ENCODE measurements at places on chromosomes 2 and 18.

- peaks cover 14% of the 10 kb centered on the region for H3K36me3 ChIP-seq
- DNase-seq = no peak
- H3K27ac ChIP-seq = no peak overlapping the region
Observed at GRCh38 chr2:235054475-235054874, 102.7 kb downstream of the SH3BP4 start.

- H3K4me3 ChIP-seq = no peak overlapping the region
- H3K27me3 ChIP-seq = no peaks in the 10 kb centered on the region
- no peaks in the 10 kb centered on the region for H3K36me3 ChIP-seq
- DNase-seq = no peak
- no peak overlapping the region for H3K27ac ChIP-seq
Observed at GRCh38 chr2:138125306-138126288, 161.3 kb downstream of the HNMT start.

DNA sequence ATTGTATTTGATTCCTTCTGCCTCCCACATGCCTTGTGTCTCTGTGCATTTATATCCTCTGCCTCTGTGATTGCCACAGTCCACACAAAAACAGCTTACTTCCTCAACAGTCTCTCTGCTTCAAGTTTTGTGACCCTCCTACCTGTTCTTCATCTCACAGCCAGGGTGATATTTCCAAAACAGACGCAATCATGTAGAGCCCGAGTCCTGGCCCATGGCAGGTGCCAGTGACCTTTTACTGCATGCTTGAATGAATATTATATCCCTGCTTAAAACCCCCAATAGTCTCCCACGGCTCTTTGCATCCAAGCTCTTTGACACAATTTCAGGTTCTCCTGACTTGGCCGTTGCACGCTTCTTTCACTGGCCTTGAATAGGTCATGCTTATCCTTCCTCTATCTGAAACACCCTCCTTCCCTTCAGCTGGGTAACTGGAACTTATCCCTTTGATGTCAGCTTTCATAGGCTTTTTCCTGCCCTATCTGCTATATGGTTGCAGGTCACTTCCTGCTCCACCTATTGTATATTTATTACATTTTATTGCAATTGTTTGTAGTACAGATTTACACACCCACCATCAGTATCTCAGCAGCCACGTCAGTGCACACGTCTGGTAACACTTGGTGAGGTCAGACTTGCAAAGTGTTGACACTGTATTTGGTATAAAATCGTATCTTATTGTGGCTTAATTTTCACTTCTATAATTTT lies 29.7 kb upstream of the IL1B start:
- H3K27ac ChIP-seq = no peak overlapping the region
- no peak for DNase-seq
- peaks cover 2% of the 10 kb centered on the region for H3K4me1 ChIP-seq
- H3K36me3 ChIP-seq = 0 out of 2 replicates have a peak, but pooled peaks cover 2% of the 10 kb centered on the region

DNA sequence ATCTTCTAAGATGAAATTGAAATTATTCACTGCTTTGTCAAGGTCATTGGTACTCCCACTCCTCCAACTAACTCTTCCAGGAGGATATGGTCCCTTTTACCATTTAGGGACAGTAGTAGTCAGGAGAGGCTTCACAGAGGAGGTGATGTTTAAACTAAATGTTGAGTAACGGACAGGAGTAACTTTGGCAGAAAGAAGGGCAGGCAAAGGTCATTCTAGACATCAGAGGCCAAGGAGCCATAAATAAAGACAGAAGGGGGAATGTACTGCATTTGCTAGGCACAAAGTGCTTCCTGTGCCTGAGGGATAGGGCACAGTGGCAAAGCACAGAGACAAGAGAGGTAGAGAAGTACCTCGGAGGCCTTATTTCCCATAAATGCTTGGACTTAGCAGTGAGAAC lies 14.6 kb upstream of the ACMSD start:
- H3K36me3 ChIP-seq = no peaks in the 10 kb centered on the region
- no peaks in the 10 kb centered on the region for H3K4me1 ChIP-seq
- DNase-seq = no peak
- H3K4me3 ChIP-seq = no peak overlapping the region
- no peaks in the 10 kb centered on the region for H3K27me3 ChIP-seq

- peaks cover 16% of the 10 kb centered on the region for H3K36me3 ChIP-seq
- no peak overlapping the region for H3K27ac ChIP-seq
- H3K4me3 ChIP-seq = no peak overlapping the region
- no peaks in the 10 kb centered on the region for H3K27me3 ChIP-seq
- 0 out of 2 replicates have a peak, but pooled peaks cover 2% of the 10 kb centered on the region for H3K4me1 ChIP-seq
Observed at GRCh38 chr18:58975781-58976180, 111.1 kb downstream of the ZNF532 start.

- H3K27me3 ChIP-seq = peaks cover 39% of the 10 kb centered on the region
- H3K36me3 ChIP-seq = no peaks in the 10 kb centered on the region
- H3K4me3 ChIP-seq = no peak overlapping the region
- peaks cover 1% of the 10 kb centered on the region for H3K4me1 ChIP-seq
- peak; percentile 58 for DNase-seq
Observed at GRCh38 chr2:222052934-222053367, 245.8 kb downstream of the PAX3 start.

DNA sequence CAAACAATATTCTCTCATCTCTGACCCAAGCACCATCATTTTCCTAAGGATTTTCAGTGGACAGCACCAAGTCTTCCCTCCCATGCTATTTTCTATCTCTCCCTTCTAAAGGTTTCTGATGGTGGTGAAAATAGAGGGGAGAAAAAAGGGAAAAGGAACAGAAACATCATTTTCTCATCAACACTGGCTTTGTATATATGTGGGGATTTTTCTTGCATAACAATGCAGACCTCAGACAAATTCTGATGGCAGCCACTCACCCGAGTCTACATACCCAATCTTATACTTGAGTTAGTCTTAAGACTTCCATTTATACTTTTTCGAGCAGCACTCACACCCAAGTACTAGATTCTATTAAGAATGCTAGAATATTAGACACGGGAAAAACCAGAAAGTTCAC lies 95.8 kb downstream of the TMEM163 start:
- no peak for DNase-seq
- H3K27me3 ChIP-seq = no peaks in the 10 kb centered on the region
- H3K4me1 ChIP-seq = no peaks in the 10 kb centered on the region
- H3K36me3 ChIP-seq = no peaks in the 10 kb centered on the region
- no peak overlapping the region for H3K27ac ChIP-seq
- H3K4me3 ChIP-seq = no peak overlapping the region

GRCh38 chr18:1227025-1227424 lies 322.4 kb downstream of the ADCYAP1 start:
- no peaks in the 10 kb centered on the region for H3K36me3 ChIP-seq
- no peak for DNase-seq
- no peak overlapping the region for H3K27ac ChIP-seq
- no peak overlapping the region for H3K4me3 ChIP-seq

GRCh38 chr2:191869178-191869577 lies 22.3 kb upstream of the CAVIN2 start:
- H3K4me3 ChIP-seq = no peak overlapping the region
- DNase-seq = peak; percentile 72
- no peaks in the 10 kb centered on the region for H3K36me3 ChIP-seq
- H3K27ac ChIP-seq = no peak overlapping the region
- H3K27me3 ChIP-seq = no peaks in the 10 kb centered on the region
- peaks cover 4% of the 10 kb centered on the region for H3K4me1 ChIP-seq

DNA sequence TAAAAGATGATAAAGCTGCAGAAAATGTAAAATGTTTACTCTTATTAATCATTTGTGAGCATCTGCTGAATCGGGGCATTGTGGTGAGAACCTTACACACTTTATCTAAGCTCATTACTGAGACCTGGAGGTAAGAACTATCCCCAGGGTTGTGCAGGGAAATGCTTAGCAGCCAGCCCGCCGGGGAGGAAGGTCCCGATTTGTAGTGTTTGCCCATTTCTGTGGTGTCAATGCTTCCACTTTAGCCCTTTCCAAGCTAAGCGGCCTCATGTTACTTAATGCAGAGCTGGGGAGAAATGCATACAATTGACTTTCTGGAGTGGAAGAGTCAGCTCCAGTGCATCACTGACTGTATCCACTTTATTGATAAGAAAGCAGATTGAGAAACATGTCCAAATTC lies 20.8 kb upstream of the KCNK3 start:
- no peaks in the 10 kb centered on the region for H3K27me3 ChIP-seq
- H3K4me1 ChIP-seq = no peaks in the 10 kb centered on the region
- H3K4me3 ChIP-seq = no peak overlapping the region
- DNase-seq = no peak

All from iPS DF 6.9 (cell line).